Hepatocyte (in vitro differentiated cells): ENCODE measurements at places on chromosomes 13 and 19. TPM values are rescaled to one million over a fixed set of nuclear protein-coding genes. Genes with fewer than 3 reads are reported as not detected.
A peak's percentile ranks its signal among the peaks of the same experiment; 100 is the strongest.

DNA sequence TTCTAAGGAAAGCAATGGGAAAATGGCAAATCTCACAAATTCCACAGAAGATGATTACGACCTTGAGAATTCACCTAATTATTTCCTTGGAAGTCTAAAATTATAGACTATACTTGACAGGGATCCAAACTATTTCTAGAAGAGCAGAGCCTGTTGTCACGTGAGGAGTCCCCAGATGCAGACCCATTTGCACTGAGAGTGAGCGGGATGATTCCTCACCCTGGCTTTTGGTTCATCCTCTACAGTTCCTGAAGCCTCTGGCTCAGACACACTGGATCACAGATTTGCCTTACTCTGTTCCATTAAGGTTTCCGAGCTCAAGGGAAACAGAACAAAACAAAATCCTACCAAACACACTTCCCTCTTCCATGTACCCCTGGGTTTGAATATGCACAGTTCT lies 23.0 kb upstream of the CYSLTR2 start:
- no peaks in the 10 kb centered on the region for H3K36me3 ChIP-seq
- H3K4me1 ChIP-seq: peaks cover 15% of the 10 kb centered on the region
- no peak overlapping the region for H3K4me3 ChIP-seq
- no peak for DNase-seq

DNA sequence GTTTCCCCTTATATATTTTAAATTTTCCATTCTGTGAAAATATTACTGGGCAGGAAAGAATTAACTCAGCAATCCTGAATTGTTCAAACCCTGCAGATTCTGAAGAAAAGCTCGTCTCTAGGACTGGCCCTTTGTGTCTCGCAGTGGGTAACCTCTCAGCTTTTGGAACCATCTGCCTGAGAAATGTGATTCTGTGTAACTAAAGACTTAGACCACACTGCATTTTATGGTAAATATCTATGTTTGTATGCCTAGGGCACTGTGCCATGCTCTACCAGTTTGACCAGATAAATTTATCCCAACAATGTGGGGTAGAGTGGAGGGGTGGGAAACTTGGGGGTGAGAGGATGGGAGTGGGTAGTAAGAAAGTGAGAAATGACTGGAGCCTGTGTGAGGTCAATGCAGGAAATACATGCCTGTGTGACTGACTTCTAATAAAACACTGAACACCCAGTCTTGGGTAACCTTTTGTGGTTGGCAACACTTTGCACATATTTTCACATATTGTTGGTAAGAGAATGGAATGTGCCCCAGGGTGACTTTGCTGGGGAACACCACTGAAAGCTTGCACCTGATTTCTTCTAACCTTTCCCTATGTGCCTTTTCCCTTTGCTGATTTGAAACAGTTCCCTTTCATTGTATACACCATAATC lies 1181.9 kb downstream of the OLFM4 start:
- no peak overlapping the region for H3K4me3 ChIP-seq
- peak; percentile 8 for DNase-seq
- no peaks in the 10 kb centered on the region for H3K27me3 ChIP-seq
- H3K36me3 ChIP-seq: no peaks in the 10 kb centered on the region
- H3K4me1 ChIP-seq: no peaks in the 10 kb centered on the region

DNA sequence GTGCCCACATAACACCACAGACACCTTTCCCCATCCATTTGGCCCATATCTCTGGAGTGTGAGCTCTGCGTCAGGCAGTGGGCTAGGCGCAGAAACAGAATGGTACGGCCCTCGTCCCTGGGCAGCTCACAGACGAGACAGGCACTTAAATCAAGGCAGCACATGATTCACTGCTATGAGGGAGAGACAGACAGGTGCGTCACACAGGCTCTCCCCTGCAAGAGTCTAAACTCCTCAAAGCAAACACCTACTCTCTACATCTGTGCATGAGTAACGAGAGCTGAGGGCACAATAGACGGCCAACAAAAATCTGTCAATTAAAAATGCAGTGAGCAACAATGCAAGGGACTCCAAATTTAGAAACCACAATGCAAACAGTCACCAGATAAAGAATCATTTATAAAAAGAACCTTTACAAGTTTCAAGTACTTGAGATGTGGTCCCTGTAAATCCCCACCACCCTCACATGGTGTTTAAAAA lies 348.9 kb downstream of the UQCRFS1 start:
- H3K27me3 ChIP-seq: no peaks in the 10 kb centered on the region
- no peak for DNase-seq
- no peaks in the 10 kb centered on the region for H3K36me3 ChIP-seq
- no peaks in the 10 kb centered on the region for H3K4me1 ChIP-seq
- no peak overlapping the region for H3K4me3 ChIP-seq

- H3K4me1 ChIP-seq: no peaks in the 10 kb centered on the region
- H3K27ac ChIP-seq: no peak overlapping the region
- no peaks in the 10 kb centered on the region for H3K27me3 ChIP-seq
- no peak overlapping the region for H3K4me3 ChIP-seq
Measured at GRCh38 chr13:60562096-60562780, 165.2 kb downstream of the TDRD3 start.

DNA sequence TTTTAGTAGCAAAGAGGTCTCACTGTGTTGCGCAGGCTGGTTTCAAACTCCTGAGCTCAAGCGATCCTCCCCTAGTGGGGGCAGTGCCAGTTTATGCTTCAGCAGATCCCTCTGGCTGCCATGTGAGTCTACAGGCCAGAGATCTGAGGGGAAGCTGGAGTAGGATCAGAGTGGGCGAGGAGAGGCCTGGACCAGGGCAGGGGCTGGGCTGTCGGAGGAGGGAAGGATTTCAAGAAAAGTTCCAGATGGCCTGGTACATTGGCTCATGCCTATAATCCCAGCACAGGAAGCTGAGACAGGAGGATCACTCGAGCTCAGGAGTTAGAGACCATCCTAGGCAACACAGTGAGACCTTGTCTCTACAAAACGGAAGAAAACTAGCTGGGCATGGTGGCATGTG lies 9.8 kb downstream of the DHX34 start:
- H3K4me1 ChIP-seq: no peaks in the 10 kb centered on the region
- no peaks in the 10 kb centered on the region for H3K27me3 ChIP-seq
- no peak overlapping the region for H3K4me3 ChIP-seq
- H3K27ac ChIP-seq: no peak overlapping the region
- no peak for DNase-seq
- H3K36me3 ChIP-seq: no peaks in the 10 kb centered on the region

DNA sequence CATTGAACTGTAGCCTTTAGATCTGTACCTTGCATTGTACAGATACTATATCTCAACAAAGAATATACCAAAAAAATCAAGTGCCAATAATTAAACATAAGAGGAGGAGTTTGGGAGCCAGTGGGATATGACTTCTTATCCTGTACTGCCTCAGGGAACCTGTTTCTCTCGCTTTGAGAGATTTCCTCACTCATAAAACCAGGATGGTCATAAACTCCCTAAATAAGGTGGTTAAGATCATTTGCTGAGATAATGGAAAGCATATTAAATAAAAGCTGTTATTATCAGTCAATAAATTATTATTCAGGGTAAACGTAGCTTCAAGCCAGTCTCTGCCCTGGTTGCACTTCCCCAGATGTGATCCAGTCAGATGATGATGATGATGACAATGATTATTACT lies 17.0 kb downstream of the OPA3 start:
- no peaks in the 10 kb centered on the region for H3K36me3 ChIP-seq
- H3K4me3 ChIP-seq: no peak overlapping the region
- no peak overlapping the region for H3K27ac ChIP-seq
- DNase-seq: no peak
- no peaks in the 10 kb centered on the region for H3K4me1 ChIP-seq

- no peaks in the 10 kb centered on the region for H3K4me1 ChIP-seq
- no peaks in the 10 kb centered on the region for H3K27me3 ChIP-seq
- H3K36me3 ChIP-seq: no peaks in the 10 kb centered on the region
- no peak overlapping the region for H3K27ac ChIP-seq
Measured at GRCh38 chr13:100648354-100648753, 26.2 kb downstream of the TMTC4 start.

DNA sequence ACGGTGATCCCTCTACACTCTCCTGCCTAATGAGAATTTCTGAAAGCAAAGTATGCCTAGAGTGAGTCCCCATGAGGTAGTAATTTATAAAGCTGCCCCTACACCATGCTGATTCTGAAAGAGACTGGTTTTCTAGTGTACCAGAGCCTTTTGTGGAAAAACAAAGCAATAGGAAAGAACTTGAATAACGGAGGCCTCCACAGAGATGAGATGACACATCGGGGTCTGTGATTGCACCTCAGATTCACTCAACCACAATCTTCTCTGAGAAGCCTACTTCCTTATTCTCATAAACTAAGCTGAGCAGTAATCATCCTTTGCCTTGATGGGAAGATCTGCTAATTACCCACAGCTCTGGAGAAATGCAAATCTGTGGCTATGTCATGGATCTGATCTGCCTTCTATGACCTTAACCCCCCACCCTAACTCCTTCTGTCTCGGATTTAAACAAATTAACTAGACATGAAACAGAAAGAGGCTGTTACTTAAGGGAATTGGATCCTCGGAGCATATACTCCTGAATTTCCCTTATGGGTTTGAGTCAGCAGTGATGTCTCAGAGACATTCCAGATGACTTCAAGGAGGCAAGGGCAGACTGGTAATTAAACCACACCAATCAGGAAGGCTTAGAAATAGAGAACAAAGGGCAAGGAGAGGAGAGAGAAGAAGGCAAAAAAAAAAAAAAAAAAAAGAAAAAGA lies 128.0 kb downstream of the DCT start:
- no peaks in the 10 kb centered on the region for H3K27me3 ChIP-seq
- no peak for DNase-seq
- no peak overlapping the region for H3K4me3 ChIP-seq
- H3K36me3 ChIP-seq: no peaks in the 10 kb centered on the region

GRCh38 chr13:83117046-83117445 lies 765.2 kb downstream of the SLITRK1 start:
- H3K27ac ChIP-seq: no peak overlapping the region
- DNase-seq: no peak
- H3K36me3 ChIP-seq: no peaks in the 10 kb centered on the region
- no peaks in the 10 kb centered on the region for H3K4me1 ChIP-seq

GRCh38 chr19:13788991-13789390 lies 6.3 kb upstream of the ZSWIM4 start:
- peaks cover 8% of the 10 kb centered on the region for H3K4me1 ChIP-seq
- no peak for DNase-seq
- no peaks in the 10 kb centered on the region for H3K36me3 ChIP-seq
- H3K4me3 ChIP-seq: no peak overlapping the region
- no peak overlapping the region for H3K27ac ChIP-seq

DNA sequence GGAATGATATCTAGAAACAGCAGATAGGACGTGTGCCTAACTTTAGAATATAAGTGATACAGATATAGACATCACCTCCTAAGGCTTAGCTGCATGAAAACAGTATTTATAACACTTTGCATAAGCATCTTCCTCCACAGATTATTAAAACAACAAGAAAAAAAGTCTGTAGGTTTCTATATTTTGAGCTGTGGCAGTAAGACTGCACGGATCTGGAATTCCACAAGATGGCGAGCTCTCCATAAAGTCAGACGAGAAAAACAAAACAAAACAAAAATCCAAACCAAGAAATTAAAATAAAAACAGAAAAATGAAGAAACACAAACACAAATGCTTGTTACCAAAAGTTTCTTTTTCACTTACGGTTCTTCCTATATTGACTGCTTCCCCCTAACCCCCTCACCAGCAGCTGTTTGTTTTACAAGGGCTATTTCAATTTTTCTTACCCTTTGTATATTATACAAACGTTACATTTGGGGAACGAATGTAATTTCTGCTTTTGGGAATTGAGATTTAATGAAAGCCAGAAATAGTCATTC lies 285.8 kb downstream of the MYO16 start:
- H3K36me3 ChIP-seq: no peaks in the 10 kb centered on the region
- no peaks in the 10 kb centered on the region for H3K27me3 ChIP-seq
- no peaks in the 10 kb centered on the region for H3K4me1 ChIP-seq
- H3K4me3 ChIP-seq: no peak overlapping the region
- peak overlapping the region; percentile 82 for H3K27ac ChIP-seq

DNA sequence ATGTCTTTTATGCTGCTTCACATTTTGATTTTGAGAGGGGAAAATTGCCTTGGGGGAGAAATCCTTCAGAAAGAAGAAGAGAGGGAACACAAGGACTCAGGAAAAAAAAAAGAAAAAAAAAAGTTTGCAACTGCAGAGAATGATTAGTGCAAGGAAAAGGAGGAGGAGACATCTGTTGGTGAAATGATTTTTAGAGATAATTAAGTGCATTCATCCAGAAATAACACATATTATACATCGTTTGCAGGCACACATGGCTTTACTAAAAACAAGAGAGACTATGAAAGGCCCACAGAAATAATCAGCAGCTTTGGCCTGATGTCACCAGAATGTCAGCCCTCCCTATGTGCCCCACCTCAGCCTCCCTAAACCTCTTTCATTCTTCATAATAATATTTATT lies 1058.2 kb downstream of the PCDH9 start:
- H3K27ac ChIP-seq: no peak overlapping the region
- no peaks in the 10 kb centered on the region for H3K27me3 ChIP-seq
- H3K36me3 ChIP-seq: no peaks in the 10 kb centered on the region
- DNase-seq: no peak

GRCh38 chr19:49713236-49713845 lies 22.4 kb downstream of the CPT1C start:
- no peak overlapping the region for H3K4me3 ChIP-seq
- no peak overlapping the region for H3K27ac ChIP-seq
- DNase-seq: no peak
- no peaks in the 10 kb centered on the region for H3K4me1 ChIP-seq
- no peaks in the 10 kb centered on the region for H3K27me3 ChIP-seq

GRCh38 chr13:39313721-39314120 lies 275.5 kb downstream of the NHLRC3 start:
- H3K27me3 ChIP-seq: no peaks in the 10 kb centered on the region
- no peaks in the 10 kb centered on the region for H3K4me1 ChIP-seq
- no peak overlapping the region for H3K27ac ChIP-seq
- no peak for DNase-seq
- no peaks in the 10 kb centered on the region for H3K36me3 ChIP-seq

DNA sequence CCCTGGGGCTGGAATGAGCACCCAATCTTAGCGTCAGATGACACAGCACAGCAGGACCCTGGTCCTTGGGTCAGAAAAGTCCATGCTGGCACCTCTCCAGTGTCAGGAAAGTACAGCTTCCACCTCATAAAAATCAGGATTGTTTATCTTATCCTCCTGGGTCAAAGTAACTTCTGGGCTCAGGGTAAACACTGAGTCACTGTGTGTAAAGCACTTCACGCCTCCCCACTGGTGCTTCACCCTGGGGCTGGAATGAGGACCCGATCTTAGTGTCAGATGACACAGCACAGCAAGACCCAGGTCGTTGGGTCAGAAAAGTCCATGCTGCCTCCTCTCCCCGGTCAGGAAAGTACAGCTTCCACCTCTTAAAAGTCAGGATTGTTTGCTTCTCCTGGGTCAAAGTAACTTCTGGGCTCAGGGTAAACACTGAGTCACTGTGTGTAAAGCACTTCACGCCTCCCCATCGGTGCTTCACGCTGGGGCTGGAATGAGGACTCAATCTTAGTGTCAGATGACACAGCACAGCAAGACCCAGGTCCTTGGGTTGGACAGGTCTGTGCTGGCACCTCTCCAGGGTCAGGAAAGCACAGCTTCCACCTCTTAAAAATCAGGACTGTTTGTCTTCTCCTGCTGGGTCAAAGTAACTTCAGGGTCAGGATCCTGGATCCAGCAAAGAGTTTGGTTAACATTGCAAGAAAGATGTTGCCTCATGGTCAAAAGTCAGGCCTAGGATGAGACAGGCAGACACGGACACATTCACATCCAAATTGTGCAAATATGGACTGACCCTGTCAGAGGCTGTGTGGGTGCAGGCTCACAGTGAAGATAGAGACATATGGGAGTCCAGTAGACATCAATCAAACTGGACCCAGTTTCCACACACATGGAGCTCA lies 39.2 kb upstream of the CYP2A7 start:
- H3K4me3 ChIP-seq: no peak overlapping the region
- no peaks in the 10 kb centered on the region for H3K27me3 ChIP-seq
- H3K27ac ChIP-seq: peak overlapping the region; percentile 95
- peak; percentile 86 for DNase-seq
- H3K36me3 ChIP-seq: no peaks in the 10 kb centered on the region
- peaks cover 30% of the 10 kb centered on the region for H3K4me1 ChIP-seq

The CLPTM1 gene
- total RNA-seq: 41.0 and 49.1 TPM in 2 replicates

The TTC9B gene
- total RNA-seq: not detected in 2 replicates

The C19orf67 gene
- total RNA-seq: not detected in 2 replicates

The HCN2 gene
- total RNA-seq: 0.30 and 0.44 TPM in 2 replicates
